ENCODE measurements at places on chromosomes 7 and 10.

GRCh38 chr7:18420748-18421147 lies 74.8 kb upstream of the HDAC9 start:
- no peak for DNase-seq

DNA sequence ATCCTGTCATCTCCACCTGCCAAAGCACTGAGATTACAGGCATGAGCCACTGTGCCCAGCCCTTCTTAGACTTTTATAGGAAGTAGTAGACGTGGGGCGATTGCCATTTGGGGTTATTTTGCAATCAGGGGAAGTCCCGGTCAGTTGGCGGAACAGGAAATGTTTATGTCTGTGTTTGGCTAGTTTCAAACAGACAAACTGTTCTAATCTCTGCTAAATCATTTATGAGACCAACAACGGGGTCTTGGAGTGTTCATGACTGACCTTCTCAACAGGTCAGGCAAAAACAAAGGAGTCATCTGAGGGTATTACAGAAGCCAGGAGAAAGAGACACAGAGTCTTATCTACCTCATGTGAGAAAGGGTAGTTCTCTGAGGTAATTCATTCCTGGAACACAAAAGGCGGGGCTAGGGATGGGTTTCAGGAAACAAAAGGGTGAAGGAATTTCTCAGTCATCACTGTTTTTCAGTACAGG lies 6.6 kb upstream of the TPK1 start:
- DNase-seq: no peak

- no peak for DNase-seq
Observed at GRCh38 chr10:99799613-99800012, 17.2 kb downstream of the ABCC2 start.

DNA sequence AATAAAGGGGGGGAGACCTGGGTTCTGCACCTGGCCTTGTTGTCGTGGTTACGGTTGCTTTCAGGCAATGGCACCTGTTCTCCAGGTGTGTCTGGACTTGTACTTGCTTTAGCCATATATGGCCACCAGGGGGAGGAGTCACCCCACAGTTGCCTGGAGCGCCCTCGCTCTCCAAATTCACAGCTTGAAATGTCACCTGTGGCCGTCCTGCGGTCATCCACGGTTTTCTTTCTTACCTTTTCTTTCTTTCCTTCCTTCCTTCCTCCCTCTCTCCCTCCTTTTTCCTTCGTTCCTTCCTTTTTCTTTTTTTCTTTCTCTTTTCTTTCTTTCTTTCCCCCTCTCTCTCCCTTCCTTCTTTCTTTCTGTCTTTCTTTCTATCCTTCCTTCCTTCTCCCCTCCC lies 157.2 kb upstream of the ZNF92 start:
- no peak for DNase-seq

DNA sequence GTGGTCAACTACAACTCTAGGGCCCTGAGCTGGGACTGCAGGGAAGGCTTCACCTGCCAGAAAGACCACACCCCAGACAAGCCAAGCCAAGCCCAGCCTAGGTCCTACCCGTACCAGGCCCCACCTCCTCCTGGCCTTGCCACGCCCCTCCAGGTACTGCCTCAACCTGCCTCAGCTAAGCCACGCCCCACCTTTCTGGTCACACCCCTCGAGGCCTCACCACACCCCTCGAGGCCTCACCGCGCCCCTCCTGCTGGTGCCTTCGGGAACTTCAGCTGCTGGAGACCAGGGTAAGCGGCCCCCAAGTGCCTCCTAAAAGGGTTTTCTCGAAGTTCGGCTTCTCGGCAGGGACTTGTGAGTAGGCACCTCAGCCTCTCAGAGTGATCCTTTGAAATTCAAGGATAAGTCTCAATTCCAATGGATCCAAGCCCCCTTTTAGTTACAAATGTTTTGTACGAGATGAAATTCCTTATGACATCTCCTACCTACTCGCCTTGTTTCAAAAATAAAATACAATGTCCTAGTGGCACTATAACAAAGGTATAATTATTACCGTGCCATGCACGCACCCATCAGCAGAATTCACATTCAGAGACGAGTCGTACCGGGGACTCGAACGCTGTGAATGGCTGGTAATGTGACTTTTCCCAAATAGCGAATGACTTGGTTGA lies 171.2 kb downstream of the ARHGAP21 start:
- DNase-seq: no peak

DNA sequence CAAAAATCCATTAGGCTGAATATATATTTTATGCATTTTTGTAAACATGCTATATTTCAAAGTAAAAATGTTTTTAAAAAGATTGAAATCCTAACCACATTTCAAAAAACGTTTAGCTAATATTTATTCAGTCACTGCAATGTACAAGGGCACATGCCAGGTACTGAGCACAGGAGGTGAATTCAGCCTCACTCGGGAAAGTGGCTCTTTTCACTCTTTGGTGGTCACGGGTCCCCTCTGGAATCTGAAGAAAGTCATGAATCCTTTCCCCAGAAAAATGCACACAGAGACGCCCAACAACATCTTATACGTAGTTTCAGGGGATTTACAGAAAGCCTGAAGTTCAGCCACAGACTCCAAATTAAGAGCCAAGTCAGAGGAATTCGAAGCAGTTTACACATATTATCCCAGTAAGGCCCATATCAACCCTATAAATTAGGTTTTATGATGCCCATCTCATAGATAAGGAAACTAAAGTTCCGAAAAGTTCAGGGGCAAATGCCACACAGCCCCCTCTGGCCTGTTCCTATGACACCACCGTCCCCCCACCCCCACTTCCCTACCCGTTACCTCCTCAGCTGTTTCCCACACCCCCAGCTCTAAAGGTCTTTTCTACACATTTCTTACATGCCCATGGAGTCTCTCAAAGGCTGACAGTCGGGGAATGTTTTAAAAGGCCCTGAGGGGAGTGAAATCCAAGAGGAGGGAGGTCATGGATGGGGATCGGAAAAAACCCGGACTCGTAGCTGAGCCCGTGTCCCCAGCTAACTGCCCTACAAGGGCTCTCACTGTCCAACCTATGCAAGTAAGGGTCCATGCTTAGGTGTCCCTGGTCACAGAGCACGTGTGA lies 9.6 kb upstream of the SVOPL start:
- no peak for DNase-seq

DNA sequence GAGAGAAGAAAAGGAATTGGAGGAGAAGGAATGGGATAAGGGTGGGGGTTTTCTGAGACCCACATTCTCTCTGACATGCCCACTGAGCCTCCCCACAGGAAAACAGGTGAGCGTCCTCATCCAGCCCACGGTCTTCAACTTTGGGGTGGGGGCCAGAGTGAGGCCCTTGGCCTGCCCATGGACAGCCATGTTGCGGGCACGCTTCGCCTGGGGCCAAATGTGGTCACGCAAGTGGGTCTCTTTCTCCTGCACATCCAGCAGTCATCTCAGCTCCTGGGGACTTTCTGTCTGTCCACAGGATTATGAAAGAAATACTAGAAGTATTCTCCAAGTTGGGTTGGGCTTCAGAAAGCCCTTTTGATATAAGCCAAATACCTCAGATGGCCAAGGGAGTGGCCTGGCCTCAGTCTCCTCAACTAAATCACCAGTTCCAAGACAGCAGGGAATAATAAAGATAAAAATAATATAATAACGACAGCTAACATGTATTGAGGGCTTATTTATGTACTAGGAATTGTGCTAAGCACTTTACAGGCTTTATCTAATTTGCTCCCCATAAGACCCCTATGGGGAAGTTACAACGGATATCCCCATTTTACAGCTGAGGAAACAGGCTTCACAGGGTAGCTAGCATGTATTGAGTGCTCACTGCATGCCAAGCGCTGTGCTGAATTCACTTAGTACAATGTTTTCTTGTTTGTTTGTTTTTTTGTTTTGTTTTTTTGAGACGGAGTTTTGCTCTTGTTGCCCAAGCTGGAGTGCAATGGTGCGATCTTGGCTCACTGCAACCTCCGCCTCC lies 57.2 kb upstream of the LBX1 start:
- DNase-seq: no peak

GRCh38 chr7:82477733-82478515 lies 34.3 kb upstream of the CACNA2D1 start:
- DNase-seq: no peak

- DNase-seq: no peak
Observed at GRCh38 chr10:79255007-79255507, 92.2 kb upstream of the PPIF start.

DNA sequence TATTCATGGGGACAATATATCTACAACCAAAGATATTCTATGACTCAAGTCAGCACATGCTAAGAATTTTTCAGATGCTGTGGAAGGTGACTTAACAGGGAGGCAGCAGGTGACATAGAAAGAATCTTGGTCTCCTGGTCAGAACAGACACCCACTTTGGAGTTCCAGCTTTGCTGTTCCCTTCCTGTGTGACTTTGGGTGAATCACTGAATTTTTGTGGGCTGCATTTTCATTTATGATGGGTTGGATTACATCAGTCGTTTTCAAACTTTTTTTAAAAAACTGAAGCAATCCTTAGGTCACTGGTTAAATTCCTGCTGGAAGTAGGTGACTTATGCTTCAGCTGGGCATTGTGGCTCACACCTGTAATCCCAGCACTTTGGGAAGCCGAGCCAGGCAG lies 24.9 kb downstream of the RGR start:
- no peak for DNase-seq

DNA sequence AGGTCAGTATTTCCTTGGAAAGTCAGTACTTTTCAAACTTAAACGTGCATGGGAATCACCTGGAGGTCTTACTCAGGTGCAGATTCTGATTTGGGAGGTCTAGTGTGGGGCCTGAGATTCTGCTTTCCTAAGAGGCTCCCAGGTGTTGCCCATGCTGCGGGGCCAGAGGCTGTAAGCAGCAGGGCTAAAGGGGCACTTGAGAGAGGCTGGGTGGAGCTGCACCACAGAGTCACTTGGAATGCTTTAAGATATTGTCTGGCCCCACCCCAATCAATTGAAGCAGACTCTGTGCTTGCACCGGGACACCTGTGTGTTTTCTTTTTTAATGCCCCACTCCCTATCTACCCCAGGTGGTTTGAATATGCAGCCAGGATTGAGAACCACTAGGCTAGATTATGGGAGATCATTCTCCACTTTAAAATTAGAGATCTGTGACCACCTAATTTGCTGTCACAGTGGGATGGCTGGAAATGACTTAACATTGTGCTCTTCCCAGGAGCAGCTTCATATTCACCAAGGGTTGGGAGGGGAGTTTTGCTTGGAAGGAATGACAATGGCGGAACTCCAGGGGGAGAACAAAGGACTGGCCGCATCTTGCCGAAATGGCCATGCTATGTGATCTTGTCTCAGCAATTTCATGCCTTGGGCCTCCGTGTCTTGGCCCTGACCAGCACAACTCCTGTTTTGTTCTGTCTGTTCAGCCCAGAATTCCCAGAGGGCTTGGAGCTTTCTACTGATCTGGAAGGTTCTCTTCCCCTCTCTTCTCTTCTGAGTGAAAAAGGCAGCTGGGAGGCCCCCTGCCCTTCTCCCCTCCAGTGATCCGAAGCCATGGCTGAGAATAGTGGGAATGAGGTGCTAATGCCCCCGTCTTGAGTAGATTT lies 80.2 kb downstream of the FAM241B start:
- peak; percentile 74 for DNase-seq

- DNase-seq: no peak
Observed at GRCh38 chr10:72322030-72322279, 32.8 kb downstream of the DNAJB12 start.

GRCh38 chr10:107540981-107541380 lies 376.5 kb upstream of the SORCS1 start:
- no peak for DNase-seq

GRCh38 chr7:120819861-120820260 lies 38.1 kb downstream of the TSPAN12 start:
- no peak for DNase-seq

DNA sequence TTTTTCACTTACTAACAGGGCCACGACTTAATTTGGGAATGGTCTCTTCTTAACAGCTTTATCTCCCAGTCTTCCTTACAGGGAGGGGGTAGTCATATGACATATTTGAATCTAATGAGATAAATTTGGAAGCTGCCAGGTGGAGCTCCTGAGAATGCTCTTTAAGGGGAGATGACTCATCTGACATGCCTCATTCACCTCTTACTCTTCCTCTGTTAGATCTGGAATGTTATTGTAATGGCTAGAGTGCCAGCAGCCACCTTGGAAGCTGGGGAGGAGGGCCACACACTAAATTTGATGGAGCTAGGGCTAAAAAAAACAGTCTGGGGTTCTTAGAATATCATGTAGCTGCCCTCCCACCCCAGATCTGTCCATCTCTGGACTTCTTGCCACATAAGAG lies 22.7 kb downstream of the HECW1 start:
- DNase-seq: no peak

DNA sequence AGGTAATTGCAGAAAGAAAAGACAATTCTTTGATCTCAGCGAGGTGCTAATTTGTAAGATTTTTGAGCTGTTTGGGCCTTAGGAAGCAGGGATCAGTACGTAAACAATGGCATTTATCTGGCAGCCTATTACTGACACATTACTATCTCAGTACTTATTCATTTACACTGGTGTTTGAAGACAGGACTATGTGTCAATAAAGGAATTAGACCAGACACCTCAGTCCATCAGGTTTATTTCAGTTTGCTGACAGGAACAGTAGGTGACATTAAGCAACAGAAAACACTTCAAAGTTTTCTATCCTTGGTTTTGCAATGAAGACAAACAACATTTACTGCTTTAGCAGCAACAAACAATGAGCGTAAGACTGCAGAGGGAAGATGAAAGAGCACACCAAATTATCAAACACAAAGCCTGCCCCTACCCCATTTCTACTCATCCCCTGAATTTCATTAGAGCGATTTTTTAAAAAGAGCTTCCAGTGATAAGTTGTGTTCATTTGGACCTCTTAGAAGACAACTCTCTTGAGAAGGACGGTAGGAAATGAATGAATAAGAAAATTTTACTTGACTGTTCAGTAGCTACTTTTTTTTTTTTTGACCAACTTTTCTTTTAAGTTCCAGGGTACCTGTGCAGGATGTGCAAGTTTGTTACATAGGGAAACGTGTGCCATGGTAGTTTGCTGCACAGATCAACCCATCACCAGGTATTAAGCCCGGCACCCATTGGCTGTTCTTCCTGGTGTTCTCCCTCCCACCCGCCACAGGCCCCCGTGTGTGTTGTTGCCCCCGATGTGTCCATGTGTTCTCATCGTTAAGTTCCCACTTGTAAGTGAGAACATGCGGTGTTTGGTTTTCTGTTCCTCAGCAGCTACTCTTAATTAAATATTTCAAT lies 138.8 kb downstream of the DKK1 start:
- peak; percentile 16 for DNase-seq

- no peak for DNase-seq
Observed at GRCh38 chr10:84117686-84118394, 21.5 kb upstream of the GHITM start.

DNA sequence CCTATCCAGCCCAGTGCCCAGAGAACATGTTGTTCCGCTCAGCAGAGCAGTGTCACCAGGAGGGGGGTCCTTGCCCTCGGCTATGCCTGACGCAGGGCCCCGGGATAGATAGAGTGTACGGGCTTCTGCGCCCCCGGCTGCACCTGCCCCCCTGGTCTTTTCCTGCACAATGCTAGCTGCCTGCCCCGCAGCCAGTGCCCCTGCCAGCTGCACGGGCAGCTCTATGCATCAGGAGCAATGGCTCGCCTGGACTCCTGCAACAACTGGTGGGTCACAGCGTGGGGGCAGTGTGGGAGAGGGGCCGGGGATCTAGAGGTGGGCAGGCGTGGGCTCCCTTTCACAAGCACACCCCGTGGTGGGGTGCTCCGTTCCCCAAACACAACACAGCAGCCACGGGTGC lies 31.4 kb upstream of the ZNF862 start:
- no peak for DNase-seq

- DNase-seq: no peak
Observed at GRCh38 chr7:1204460-1205140, 28.1 kb upstream of the UNCX start.

- DNase-seq: no peak
Observed at GRCh38 chr7:64905133-64905532, 2.1 kb downstream of the ZNF273 start.
